ENCODE measurements at places on chromosomes 13 and 19.

- DNase-seq, result peak; percentile 47
These were observed 1.8 kb downstream of the HDGFL2 start for GRCh38 chr19:4473763-4474513.

- DNase-seq, result no peak
These were observed 340.0 kb downstream of the SUCLA2 start for GRCh38 chr13:47661076-47661475.

DNA sequence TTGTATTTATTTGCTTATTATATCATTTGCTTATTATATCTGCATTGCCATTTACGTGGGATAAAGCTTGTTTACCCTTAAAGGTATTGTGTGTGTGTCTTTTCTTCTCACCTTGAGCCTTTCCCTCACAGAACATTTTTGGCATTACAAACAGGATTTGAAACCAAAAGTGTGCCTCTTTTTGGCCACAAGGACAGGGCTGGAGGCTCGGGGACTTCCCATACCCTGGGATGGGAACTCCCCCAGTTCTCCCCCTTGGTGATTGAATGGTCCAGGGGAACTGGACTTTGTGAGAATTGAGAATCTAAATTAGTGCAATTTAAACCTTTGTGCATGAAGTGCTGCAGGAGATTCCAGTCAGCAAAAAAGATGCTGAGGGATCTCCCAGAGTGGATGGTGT lies 2.4 kb upstream of the ZNF506 start:
- no peak for DNase-seq

DNA sequence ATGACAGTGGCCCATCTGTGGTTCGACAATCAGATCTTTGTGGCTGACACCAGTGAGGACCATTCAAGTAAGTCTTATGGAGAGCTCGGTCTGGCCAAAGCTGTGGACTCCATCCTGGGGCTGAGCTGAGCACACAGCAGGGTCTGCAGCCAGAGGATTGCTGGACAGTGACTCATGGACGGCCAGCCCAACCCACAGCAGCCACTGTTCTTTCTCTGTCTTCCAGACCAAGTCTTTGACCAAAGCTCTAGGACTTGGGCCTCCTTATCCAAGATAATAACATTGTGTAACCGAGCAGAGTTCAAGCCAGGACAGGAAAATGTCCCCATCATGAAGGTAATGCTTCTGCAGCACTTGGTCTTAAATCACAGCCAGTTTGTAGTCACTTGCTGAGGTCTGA lies 12.4 kb downstream of the ATP12A start:
- DNase-seq, result peak; percentile 59

DNA sequence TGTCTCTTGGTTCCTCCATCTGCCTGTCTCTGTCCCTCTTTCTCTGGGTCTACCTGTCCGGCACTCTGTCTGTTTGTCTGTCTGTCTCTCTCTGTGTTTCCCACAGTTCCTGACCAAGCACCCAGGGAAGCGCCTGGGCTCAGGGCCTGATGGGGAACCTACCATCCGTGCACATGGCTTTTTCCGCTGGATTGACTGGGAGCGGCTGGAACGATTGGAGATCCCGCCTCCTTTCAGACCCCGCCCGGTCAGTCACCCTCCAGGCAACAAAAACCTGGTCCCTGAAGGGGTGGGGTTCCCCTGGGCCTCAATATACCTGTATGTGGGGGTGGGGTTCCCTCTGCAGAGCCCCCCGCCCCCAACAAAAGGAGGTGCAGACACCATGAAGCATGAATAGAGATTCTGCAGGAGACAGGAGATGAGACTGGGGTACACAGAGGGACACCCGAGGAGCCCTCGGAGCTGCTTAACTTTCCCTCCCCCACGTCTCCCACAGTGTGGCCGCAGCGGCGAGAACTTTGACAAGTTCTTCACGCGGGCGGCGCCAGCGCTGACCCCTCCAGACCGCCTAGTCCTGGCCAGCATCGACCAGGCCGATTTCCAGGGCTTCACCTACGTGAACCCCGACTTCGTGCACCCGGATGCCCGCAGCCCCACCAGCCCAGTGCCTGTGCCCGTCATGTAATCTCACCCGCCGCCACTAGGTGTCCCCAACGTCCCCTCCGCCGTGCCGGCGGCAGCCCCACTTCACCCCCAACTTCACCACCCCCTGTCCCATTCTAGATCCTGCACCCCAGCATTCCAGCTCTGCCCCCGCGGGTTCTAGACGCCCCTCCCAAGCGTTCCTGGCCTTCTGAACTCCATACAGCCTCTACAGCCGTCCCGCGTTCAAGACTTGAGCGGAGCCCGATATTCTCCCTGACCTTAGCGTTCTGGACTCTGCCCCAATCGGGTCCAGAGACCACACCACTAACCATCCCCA lies 2.6 kb upstream of the CACNG7 start:
- DNase-seq, result peak; percentile 48

- DNase-seq, result no peak
These were observed 18.0 kb downstream of the NDUFB7 start for GRCh38 chr19:14553939-14554243.

GRCh38 chr19:31054430-31054829 lies 294.8 kb downstream of the TSHZ3 start:
- DNase-seq, result peak; percentile 69

DNA sequence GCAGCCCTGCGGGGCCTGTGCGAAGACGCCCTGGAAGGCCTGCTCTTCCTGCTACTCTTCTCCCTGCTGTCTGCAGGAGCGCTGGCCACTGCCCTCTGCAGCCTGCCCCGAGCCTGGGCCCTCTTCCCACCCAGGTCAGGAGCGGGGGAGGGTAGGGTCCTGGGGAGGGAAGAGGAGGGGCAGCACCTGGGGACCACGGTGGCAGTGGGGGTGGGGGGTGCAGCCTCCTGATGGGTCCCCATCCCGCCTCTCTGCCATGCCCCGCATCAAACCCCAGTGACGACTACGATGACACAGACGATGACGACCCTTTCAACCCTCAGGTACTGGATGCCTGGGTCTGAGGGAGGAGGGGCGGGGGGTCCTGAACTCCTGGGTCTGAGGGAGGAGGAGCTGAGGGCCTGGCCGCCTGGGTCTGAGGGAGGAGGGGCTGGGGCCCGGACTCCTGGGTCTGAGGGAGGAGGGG lies 13.4 kb upstream of the LENG8 start:
- no peak for DNase-seq

DNA sequence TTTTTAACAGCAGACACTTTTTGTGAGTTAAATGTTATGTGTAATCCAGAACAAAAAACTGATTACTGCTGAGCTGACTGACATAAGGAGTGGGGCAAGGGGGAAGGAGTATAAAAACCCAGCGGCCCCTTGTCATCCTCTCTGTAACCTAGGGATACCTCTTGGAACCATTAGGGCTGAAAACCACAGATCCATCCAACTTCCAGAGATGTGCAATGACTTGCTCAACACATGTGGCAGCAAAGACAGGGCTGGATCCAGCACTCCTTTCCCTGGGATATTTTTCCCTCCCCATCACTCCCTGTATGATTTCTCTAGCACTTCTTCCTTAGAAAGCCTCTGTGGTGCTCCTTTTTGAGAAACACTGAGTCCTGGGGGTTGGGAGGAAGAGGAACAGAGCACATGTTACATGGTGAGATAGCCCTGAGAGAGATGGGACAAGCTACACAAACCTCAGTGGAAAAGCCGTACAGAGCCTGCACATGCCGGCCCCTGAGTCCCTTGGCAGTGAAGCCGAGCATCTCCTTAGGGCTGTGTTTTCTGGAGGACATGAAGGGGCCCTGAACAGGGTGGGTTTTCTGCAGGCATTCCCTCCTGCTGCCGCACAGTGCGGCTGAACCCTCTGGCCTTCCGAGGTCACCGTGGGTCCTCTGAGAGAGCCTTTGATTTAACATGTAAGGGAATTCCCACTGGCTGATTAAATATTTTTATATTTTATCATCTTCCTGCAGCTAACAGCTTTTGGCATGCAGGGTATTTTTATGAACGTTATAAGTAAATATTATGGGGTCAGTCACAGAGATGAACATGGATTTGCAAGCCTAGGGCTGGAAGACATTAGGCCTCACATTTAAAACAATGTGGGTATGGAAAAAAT lies 219.9 kb downstream of the COG6 start:
- no peak for DNase-seq

DNA sequence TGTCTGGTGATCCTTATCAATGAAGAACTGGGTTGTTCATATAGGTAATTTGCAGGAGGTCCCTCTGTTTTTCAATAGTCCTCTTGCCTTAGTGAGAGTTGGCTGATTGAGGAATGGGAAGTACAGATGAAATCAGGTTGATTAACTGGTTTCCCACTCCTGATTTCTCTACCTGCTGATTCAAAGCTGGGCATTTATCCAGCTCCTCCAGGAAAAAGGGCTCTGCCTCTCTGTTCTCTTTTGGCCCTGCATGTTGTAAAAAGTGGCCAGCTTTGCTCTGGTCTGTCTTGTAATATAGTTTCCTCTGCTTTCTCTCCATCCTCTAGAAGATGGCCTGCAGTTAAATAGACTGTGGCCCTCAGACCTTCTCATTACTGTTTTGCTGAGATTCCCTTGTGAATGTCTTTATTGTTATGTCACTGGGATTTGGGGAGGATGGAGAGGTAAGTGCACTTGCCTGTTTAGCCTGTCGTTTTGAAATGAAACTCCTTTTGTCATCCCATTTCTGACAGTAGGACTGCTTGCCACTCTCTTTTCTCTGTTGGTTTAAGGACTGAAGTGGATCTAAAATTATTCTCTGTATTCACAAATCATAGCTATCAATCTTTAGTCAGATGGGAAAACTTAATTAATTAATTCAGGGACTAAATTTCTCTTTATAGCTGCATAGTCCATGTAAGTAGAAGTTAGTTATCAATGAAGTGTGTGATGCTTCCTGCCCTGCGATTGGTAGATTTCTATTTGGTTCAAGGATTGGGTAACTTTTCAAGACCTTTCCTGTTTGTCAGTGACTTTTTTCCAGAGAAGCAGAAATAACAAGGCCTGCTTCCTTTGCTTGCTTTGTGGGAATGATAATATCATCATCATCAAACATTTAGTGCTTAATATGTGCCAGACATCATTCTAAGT lies 28.5 kb downstream of the GARRE1 start:
- no peak for DNase-seq

- DNase-seq, result no peak
These were observed 100.5 kb downstream of the TRPC4 start for GRCh38 chr13:37769078-37769477.

DNA sequence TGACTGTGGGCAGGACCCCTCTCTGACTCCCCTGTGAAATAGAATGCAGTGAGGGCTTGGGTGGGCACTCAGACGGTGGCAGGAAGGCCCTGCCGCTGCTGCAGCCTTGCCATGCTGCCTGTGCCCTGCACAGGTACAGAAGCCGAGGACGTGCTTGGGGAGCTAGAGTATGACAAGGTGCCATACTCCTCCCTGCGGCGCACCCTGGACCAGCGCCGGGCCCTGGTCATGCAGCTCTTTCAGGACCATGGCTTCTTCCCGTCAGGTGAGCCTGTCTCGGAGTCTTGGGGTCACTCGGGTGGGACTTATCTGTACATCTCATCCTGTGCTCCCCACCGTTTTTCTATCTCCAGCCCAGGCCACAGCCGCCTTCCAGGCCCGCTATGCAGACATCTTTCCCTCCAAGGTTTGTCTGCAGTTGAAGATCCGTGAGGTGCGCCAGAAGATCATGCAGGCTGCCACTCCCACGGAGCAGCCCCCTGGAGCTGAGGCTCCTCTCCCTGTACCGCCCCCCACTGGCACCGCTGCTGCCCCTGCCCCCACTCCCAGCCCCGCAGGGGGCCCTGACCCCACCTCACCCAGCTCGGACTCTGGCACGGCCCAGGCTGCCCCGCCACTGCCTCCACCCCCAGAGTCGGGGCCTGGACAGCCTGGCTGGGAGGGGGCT lies 7.3 kb upstream of the PRR19 start:
- DNase-seq, result no peak

- no peak for DNase-seq
These were observed 22.9 kb downstream of the PLEKHF1 start for GRCh38 chr19:29687897-29688728.

DNA sequence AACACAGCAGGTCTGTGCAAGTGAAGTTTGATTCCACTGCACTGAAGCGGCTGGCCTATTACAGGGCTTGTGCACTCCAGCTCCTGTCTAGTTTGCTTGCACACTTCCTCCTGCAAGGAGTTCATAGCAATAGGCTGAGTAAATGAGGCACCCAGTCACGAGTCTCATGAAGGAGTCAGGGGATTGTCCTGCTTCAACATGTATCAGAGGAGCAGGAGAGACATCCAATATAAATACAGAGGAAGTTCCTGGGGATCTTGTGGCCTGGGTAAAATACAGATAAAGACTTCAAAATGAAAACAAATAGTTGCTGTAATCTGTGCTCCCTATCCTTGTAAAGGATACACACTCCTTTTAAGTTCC lies 259.9 kb downstream of the SLITRK1 start:
- no peak for DNase-seq

GRCh38 chr19:17406046-17406886 lies 836 bp upstream of the BST2 start:
- DNase-seq, result no peak

- peak; percentile 47 for DNase-seq
These were observed 165.0 kb downstream of the USP12 start for GRCh38 chr13:27006519-27007161.

DNA sequence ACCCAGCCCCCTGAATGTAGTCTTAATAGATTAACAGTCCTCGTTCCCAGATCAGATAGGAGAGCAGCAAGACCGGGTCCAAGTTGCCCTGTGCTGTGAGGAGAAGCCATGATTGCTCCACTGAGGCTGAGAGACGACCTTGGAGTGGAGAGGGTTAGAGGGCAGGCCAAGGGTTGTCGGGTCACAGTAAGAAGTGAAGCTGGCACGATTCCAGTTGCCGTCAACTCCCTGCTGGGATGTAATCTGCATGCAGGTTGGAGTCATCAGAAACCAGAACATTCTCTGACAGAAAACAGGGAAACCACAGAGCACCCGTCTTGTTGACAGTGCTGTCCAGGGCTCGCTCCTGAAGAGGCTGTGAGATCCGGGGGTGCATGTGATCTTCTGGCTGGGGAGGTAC lies 19.0 kb upstream of the ATP11A start:
- no peak for DNase-seq

DNA sequence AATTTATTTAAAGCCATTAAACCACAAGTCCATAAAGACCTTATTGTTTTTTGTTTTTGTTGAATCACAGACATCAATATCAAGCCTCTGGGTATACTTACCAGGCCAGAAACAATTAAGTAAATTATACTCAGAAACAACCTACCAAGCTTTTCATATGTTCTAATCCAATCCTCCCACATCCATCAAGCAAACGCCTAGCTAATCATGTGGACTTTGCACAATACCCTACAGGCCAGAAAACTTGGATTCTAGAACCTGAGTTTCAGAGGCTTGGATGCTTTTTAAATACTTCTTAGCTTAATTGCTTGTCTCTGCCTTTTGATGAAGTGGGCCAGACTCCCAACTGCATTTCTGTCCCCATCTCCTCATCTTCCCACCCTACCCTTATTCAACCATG lies 39.9 kb downstream of the TGDS start:
- DNase-seq, result no peak

DNA sequence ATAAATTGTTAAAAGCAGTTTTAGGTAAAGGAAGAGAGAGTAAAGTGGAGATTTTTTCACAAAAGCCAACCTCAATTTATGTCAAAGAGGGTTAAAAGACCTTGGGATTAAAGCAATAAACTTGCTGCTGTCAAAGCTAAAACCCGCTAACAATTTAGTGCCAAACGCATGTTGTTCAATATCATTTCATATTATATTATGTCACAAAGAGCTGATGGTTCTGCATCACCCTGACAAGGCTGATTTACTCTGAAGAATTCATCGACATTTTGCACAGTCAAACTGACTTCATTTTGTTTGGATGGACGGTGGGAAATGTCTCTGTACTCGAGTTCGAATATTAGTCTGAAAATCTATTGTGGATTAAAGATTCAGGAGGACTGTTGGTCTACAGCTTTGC lies 315.8 kb upstream of the TSHZ3 start:
- no peak for DNase-seq

GRCh38 chr19:51702103-51702824 lies 9.1 kb downstream of the SPACA6 start:
- peak; percentile 87 for DNase-seq
